ENCODE measurements at places on chromosomes 5 and 9. TPM values are rescaled to one million over a fixed set of nuclear protein-coding genes. Genes with fewer than 3 reads are reported as not detected.

PCDHGA4 gene
- total RNA-seq: 0.08 TPM

S1PR3 gene
- 0.31 TPM for total RNA-seq

STC2 gene
- not detected for total RNA-seq

DRD1 gene
- total RNA-seq: not detected

KLHL3 gene
- total RNA-seq: 25.9 TPM

ANKRD18A gene
- total RNA-seq: 7.2 TPM

CCDC192 gene
- total RNA-seq: not detected

TLX3 gene
- total RNA-seq: not detected

- no peak for DNase-seq
These were observed 53.7 kb downstream of the SRFBP1 start for GRCh38 chr5:122015471-122015870.

GRCh38 chr5:58041884-58042283 lies 418.0 kb downstream of the PLK2 start:
- no peak for DNase-seq

- DNase-seq: no peak
These were observed 141.5 kb downstream of the OSTF1 start for GRCh38 chr9:75229605-75230332.

- DNase-seq: no peak
These were observed 67.0 kb upstream of the DPYSL3 start for GRCh38 chr5:147576646-147577535.

GRCh38 chr5:178589180-178590140 lies 733 bp downstream of the COL23A1 start:
- DNase-seq: no peak

- DNase-seq: no peak
These were observed 72.5 kb downstream of the FSTL4 start for GRCh38 chr5:133539818-133540217.

DNA sequence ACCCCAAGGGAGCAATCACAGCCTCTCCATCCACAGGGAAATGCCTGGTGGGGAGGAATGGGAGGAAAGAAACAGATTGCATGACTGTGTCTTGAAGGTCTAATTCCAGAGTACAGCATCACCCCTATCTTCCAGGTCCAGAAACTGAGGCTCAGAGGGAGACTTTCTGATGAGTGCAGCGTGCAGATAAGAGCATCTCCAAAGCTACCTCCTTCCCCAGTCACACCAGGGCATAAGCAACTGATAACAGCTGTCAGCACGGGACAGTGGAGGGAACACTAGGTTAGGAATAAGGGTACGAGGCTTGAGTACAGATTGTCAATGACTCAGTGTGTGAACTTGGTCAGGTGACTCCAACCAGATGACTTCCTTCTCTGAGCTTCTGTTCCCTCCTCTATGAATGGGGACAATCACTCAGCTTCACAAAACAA lies 126.9 kb downstream of the KCNIP1 start:
- no peak for DNase-seq

DNA sequence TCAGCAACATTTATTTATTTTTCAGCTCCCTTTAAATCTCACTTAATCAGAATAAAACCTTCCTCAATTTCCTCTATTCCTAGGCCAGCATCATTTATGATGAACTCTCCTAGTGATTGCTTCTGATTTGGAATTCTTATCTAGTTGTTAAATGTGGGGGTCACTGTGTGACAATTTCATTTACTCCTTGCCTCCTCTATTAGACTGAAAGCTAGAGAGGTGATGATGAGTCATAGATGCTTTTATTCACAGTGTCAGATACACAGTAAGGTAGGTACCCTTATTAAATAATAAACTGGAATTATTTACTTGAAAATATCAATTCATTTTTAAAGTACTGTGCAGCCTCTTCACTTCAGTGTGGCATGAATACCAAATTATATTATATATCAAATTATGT lies 960.6 kb downstream of the MAT2B start:
- DNase-seq: no peak

GRCh38 chr9:79572032-79572607 lies 355 bp downstream of the TLE4 start:
- peak; percentile 36 for DNase-seq

- peak; percentile 65 for DNase-seq
These were observed 29.9 kb upstream of the OBP2B start for GRCh38 chr9:133238851-133239532.

GRCh38 chr9:5578018-5578697 lies 50.7 kb upstream of the RIC1 start:
- DNase-seq: no peak

DNA sequence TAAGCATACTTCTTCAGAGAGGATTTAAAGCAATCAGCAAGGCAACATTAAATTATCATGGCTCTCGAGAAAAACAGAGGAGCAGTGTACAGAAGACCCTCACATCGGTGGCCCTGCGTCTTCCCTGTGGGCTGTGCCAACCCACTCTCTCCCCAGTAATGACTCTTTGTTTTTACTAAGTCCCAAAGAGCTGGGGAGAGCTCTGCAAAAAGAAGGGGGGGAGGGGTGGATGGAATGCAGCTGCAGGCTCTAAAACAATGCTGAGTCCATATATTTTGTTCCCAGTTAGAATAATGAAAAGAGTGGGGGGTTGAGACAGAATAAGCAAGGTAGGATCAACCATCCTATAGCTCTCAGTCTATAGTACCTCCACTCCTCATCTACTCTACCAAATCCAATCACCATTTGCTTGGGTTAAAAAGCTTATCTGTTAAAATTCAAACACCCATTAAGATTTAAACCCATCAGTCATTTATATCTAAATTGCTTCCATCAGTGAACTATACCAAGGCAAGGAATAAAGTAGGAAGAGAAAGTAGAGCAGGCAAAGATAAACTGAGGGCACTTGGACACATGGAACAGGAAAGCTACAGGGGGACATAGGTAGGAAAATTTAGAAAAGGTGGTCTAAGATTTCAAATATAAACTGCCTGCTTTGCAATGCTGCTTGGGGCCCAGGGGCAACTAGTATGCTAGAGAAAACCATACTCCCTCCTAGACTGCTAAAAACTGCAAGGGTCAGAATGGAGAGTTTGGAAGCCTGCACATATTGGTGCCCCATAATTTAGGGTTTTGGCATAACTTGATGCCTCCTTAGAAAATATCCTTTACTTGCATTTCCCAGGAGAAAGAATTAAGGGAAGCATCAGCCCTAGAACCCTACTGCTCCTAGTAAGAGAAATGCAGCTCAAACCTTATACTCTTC lies 20.6 kb downstream of the ELL2 start:
- no peak for DNase-seq

DNA sequence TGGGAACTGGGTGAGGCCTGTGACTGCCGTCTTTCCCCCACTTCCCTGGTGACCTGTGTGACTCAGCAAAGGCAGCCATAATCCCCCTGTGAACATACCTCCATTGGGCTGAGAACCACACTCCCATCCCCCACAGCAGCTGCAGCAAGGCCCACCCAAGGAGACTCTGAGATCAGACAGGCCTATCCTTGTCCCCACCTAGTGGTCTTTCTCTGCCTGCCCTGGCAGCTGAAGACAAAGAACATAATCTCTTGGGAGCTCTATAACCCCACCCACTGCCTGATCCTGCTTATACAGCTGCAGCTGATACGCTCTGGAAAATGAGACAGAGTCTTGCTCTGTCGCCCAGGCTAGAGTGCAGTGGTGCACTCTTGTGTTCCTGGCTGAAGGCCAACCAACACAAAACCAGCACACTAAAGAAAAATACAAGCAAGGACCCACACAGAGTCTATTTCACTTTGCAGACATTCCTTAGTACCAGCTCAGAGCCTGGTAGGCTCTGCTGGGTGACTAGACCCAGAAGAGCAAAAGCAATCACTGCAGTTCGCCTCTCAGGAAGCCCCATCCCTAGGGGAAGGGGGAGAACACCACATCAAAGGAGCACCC lies 106.7 kb downstream of the MCTP1 start:
- no peak for DNase-seq

DNA sequence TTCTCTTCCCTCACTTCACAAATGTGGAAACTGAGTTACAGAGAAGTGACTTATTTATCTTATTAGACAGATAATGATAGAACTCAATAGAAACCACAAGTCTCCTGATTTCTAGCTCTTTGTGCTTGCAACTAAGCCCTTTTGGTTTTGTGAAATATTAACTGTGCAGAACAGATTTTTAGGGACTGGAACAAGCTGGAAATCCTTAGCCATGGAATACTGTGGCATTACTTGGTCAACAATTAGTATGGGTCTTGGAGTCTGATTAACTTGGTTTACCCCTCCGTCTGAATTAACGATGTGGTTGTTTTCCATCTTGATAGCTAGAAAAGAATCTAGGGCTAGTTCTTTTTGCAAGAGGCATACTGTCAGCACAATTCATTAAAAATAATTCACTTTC lies 584 bp upstream of the KLF9 start:
- DNase-seq: no peak

DNA sequence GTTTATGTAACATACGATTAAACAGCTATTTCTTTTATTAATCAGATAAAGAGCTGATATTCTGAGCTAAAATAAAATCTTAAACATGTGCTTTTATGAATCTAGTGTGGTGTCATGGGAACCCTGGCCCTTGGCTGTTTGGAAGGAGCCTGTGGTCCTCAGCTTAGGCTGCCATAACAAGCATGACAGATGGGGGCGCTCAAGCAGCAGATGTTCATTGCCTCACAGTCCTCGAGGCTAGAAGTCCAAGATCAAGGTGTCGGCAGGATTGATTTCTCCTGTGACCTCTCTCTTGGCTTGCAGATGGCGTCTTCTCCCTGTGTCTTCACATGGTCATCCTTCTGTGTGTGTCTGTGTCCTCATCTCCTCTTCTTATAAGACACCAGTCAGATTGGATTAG lies 448.2 kb downstream of the GADD45G start:
- DNase-seq: no peak

GRCh38 chr5:79423296-79423695 lies 90.6 kb downstream of the HOMER1 start:
- no peak for DNase-seq

DNA sequence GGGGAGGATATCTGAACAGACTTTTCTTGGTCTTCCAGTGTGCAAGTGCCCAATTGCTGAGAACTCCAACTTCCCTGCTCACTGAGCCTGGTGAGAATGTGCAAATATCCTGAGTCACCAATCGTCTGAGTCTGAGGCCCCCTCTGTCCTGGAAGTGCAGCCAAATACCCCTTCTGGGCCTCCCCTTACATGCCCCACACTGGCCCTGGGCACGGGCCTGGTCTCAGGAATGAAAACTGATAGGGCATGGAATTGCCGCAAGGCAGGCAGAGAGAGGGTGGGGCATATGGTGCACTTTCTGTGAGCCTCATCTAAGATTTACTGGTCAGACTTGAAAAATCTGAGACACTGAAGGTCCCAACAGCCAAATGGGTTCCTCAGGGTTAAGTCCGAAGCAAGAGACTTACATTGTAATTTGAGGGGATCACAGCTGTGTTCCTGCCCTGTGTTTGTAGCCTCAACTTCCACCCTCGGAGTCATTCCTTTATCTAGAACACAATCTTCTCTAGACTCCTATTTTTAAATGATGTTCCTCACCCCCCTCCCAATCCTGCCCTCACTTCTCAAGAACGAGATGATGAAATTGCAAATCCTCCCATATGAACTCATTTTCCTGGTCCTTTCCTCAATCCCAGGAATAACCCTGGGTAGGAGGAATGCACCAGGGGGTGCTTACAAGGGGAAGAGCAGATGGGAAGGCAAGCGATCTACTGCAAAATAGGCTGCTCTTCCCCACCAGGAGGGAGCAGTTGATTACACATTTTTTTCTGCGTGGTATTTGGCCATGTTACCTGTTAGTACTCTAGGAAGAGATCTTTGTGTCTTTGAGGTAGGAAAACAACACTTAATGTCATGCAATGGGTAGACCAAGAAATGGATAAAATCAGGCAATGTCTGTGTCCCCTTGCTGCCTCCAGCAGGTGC lies 34.6 kb upstream of the ARHGAP26 start:
- DNase-seq: no peak

DNA sequence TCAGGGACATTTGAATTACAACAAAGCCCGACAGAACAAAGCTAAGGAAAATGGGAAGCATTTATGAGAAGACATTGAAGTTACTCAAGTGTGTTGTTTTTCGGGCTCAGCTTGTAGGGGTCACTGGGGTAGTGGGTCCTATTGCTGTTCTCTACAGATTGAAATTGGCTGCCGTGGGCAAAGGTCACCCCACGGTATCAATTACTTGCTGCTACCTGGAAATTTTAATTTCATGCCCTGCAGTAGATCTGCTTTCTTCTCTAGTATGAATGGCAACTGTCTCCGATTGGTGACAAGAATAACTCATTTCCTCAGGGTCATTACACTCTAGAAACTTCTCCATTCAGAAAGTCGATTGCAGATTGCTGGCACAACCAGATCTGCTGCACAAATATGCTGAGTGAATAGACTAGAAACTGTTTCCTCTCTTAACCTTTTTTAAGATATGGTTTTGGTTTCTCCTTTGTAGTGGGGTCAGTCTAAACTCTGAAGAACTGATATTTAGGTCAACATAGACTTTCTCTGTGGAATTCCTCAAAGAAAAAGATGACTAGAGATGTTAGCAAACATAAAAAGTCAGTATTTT lies 454.1 kb downstream of the ARHGEF28 start:
- no peak for DNase-seq

DNA sequence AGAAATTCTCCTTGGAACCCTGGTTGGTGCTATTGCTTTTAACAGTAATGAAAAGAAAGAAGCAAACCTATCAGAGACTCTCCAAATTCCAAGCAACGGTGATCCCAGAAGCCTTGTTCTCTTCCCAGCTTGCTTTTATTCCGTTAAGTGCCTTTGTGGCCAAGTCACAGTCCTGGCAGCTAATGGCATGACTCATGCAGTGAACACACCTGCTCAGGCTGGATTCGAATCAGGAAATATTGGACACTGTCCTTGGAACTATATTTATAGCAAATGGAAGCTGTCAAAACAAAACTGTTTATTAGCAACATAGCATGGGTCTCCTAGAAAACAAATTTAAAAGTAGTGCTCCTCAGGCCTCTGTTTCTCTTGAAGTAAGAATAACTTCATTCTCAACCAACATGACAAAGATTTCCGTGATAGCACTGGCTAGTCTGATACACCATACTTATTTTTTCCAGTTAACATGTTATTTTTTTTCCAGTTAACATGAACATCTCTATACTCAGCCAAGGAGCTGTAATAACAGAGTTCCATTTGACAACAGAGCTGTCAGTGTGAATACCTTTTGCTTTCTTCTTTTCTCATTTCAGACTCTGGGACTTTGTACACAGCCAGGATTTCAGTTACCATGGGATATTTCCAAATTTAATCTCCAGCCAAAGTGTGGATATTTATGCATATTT lies 502.4 kb downstream of the GADD45G start:
- no peak for DNase-seq

GRCh38 chr9:83432877-83433550 lies 105.2 kb downstream of the FRMD3 start:
- no peak for DNase-seq

GRCh38 chr5:30600892-30601291 lies 592.6 kb upstream of the CDH6 start:
- no peak for DNase-seq

DNA sequence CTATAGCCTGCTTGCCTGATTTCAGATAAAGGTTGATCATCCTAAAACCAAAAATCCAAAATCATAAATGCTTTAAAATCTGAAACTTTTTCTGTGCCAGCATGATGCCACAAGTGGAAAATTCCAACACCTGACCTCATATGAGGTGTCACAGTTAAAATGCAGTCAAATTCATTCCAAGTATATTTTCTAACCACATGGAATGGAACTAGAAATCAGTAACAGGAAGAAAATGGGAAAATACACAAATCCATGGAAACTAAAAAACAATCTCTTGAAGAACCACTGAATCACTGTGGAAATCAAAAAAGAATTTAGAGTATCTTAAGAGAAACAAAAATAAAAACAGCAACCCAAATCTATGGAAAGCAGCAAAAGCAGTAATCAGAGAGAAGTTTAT lies 297.5 kb upstream of the COX7C start:
- DNase-seq: no peak

- peak; percentile 40 for DNase-seq
These were observed 50.0 kb upstream of the SLC25A51 start for GRCh38 chr9:37953775-37954437.
